ENCODE measurements at places on chromosomes 13 and 19.

- no peak for DNase-seq
Measured at GRCh38 chr13:97058391-97058790, 64.1 kb upstream of the OXGR1 start.

DNA sequence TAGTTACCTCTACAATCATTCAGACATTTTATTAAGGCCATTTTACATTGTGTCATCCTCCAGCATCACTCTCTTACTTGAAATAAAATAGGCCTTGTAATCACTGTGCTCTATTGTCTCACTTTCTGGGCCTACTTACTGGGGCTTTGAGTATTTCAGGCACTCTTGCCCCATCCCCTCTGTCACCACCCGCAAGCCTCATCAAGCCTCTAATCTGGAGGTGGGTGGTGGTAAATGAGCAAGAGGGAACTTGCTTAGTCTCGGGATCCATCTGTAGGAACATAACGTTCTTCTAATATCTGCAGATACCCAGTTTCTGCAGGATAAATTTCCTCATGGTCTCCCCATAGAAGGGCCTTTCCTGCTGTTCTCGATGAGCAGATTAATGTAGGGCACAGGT is 19.4 kb upstream of the GPR18 start:
- no peak for DNase-seq

DNA sequence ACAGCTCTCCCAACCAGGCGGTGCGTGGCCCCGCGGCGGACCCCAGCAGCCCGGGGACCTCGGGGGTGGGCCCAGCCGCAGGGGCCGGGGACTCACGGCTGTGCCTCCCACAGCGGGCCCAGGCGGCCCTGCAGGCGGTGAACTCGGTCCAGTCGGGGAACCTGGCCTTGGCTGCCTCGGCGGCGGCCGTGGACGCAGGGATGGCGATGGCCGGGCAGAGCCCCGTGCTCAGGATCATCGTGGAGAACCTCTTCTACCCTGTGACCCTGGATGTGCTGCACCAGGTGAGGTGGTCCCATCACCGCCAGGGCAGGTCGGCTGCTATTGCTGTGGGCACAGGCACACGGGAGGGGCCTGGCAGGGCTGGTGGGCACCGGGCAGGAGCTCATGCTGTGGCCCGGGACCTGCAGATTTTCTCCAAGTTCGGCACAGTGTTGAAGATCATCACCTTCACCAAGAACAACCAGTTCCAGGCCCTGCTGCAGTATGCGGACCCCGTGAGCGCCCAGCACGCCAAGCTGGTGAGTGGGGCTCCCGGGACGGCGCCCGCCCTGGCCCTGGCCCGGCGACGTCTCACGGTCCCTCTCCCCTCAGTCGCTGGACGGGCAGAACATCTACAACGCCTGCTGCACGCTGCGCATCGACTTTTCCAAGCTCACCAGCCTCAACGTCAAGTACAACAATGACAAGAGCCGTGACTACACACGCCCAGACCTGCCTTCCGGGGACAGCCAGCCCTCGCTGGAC is 7.3 kb downstream of the PTBP1 start:
- DNase-seq: peak; percentile 10

DNA sequence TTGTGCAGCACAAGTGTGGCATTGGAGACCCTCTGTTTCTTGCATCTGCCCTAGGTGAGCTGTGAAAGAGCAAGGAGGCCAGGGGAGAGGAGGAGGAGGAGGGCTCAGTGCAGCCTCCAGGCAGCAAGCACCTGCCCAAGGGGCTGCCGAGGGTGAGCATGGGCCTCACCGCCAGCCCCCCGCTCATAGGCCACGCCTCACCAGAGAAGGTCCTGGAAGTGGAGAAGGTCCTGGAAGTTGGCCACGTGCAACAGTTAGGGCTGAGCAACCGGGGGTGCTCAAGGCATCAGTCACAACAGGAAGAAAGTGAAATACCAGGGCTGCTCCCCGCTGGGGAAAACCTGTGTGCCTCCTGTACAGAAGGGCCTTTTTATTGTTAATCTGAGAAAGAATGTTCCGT is 168.9 kb downstream of the TEX29 start:
- no peak for DNase-seq

DNA sequence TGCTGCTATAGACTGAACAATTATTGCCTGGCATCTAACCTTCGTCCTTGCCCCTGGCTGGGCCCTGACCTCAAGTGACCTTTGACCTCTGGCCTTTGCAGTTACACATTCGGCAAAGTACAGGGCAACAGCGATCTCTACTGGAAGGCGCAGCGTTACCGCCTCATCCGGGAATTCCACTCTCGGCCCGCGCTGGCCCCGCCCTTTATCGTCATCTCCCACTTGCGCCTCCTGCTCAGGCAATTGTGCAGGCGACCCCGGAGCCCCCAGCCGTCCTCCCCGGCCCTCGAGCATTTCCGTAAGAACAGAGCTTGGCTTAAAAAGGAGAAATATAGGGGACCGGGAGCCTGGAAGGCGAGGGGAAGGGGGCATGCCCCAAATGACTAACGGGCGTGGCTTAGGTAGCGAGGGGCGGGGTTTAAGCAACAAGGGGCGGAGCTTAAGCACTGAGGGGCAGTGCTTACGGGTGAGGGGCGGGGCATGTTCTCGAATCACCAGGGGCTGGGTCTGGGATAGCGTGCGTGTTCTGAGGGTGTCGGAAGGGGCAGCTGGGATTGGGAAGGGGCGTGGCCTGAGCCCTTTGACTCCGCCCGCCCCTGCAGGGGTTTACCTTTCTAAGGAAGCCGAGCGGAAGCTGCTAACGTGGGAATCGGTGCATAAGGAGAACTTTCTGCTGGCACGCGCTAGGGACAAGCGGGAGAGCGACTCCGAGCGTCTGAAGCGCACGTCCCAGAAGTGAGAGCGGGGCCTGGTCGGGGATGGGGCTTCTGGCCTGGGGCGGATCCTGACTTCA is 52.7 kb downstream of the TRPM4 start:
- no peak for DNase-seq

DNA sequence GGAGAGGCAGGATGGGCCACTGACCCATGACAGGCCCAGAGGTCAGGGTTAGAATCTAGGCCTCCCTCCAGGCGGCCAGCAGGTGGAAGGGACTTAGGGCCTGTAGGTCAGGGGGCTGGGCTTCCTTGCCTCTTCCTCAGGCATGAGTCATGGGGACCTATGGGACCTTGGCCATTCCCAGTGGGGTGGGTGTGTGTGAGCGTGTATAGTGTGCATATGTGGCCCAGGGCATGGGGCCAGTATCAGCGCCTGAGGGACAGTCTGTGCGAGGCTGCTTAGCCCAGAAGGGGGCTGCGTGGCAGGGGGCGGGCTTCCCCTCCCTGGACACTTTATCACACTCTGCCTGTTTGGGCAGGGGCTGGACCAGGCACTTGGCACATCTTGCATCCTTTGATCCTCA is 13.3 kb downstream of the KCTD15 start:
- DNase-seq: no peak

DNA sequence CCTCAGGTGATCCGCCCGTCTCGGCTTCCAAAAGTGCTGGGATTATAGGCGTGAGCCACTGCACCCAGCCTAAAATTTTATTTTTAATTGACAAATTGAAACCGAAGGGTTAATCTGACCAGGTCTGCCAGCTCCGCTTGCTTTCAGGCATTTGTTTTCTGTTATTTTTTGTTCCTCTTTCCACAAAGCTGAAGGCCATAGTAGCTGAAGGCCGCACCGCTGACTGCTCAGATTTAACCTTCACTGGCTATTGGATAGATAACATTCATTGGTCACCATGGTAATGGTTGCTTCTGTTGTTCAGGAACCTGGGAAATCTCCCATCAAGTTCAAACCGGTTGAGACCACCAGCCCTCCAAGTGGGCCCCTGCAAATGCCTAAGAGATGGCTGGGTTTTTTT is 124.5 kb upstream of the USP29 start:
- no peak for DNase-seq

GRCh38 chr19:13068085-13068846 is 34.4 kb downstream of the LYL1 start:
- no peak for DNase-seq

DNA sequence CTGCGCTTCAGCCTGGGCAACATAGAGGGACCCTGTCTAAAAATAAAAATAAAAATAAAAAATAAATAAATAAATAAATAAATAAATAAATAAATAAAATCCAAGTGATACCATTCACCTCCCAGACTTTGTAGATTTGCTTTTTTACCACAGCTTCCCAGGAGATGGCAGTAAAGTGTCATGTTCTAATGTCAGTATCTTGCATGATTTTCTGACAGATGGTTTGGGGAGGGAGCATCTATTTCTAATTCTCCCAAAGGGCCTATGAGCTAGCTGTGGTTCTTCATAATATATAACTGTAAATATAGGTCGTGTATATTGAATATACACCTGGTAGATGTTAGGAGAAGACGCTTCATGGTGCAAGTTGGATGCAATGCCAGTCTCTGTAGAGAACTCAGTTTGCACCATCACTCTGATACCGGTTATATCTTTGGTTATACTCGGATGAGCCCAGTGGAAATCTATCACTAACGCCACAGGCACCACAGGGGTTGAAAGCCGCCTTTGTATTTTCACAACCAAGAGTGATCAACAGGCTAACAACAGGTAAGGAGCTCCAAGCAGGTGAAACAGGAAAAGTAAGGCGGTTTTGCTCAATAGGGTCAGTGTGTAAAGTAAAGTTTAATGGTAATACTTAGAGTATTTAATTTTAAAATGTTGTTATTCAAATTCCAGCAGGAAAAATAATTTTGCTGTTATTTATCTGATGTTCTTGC is 13.9 kb downstream of the APLP1 start:
- no peak for DNase-seq

DNA sequence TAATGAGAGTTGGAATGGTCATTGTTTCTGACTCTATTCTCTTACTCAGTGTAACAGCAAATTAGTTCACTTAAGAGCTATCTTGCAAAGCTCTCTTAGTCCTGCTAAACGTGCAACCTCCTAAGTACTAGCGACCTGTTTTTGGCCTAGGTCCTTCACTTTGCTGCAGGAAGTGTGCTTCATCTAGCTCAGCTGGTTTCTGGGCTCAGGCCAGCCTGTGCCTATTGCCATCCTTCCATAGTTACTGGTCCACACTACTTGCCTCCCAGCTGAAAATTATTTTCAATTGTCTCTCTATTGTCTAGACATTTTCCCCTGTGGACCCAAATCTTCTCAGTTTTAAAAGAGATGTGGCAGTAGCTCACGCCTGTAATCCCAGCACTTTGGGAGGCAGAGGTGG is 561.3 kb downstream of the FGF9 start:
- DNase-seq: no peak

DNA sequence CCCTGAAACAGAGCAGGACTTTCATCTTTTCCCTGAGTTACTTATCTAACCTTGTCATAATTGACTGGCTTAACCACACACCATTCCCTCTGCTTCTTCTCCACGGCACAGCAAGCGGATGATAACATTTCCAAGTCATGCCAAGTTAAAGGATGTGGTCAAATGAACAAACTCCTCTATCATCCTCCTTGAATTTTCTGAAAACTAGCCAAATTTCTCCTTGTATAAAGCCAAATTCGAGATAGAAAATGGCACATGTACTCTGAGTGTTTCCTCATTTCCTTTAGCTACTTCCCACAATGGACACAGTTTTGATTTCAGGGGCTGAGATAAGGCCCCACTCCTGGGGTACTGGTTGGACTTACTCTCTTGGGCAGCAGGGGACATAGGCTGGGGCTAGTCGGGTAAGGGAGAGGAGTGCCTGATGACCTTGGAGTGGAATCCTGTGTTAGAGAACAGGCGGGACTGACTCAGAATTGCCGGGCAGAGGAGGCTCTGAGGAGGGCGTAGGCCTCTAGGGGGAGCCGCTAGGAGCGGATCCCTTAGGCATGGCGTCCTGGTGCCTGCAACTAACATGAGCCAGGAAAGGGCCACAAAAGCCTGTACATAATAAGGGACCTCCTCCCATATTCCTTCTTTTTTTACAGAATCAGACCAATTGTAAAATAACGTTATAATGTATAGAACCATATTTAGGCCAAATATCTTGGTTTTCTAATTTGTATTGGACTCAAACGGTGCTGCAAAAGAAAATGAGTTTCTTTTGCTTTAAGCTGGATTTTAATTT is 20.3 kb upstream of the TMTC4 start:
- peak; percentile 37 for DNase-seq

DNA sequence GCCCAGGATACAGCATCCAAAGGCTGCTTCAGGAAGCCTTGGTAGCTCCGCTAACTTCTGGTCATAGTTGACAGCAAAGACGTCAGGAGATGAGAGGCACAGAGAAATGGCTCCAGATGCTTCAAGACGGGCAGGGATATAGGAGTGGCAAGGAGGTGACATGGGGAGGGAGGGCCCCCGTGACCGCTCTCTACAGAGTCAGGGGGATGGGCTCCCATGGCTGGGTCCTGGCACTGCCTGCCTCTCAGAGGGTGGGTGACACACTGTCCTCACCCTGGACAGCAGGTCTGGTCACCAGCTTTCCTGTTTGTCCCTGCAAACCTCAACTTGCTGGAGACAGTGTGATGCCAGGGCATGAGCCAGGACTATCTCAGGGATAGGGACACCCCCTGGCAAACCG is 10.3 kb upstream of the ZNF14 start:
- no peak for DNase-seq

GRCh38 chr19:54252243-54252642 is 4.8 kb downstream of the LILRB5 start:
- DNase-seq: no peak

DNA sequence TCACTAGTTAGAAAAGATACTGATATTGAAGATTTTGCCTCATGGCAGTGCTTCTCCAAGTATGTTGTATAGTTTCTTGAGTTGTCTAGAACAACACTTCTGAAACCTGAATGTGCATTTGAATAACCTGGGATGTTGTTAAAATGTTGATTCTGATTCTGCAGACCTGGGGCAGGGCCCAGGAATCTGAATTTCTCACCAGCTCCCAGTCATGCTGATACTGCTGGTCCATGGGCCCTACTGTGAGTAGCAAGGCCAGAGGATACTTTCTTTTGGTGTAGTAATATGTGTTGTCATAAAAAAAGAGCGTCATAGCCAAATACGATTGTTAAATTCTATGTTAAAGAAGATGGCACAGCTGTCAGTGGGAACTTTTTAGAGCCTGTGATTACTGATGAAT is 41.6 kb upstream of the C1QTNF9 start:
- DNase-seq: no peak

DNA sequence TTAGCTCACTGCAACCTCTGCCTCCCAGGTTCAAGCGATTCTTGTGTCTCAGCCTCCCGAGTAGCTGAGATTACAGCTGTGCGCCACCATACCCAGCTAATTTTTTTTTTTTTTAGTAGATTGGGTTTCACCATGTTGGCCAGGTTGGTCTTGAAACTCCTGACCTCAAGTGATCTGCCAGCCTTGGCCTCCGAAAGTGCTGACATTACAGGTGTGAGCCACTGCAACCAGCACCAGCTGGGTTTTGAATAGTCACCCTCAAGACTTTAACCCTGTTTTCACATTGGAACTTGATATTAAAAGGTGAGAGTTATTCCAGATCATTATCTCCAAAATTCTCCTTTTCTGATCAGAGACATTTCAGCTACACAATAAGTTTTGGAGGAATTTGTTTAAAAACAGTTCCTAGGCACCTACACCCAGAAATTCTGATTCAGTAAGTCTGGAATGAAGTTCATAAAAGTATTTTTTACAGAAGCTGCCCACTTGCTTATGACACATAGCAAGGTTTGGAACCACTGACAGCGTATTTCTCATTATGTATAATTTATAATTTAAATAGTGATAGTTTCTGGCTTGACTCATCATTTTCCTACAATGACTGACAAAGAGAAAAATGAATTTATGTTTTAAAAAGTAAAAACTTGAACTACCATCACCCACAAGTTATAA is 417.3 kb downstream of the DIAPH3 start:
- no peak for DNase-seq
